T-helper 17 cell (primary cell): ENCODE measurements at places on chromosomes 7 and 10.

GRCh38 chr10:84135836-84136235 is 3.5 kb upstream of the GHITM start:
- no peak for DNase-seq

DNA sequence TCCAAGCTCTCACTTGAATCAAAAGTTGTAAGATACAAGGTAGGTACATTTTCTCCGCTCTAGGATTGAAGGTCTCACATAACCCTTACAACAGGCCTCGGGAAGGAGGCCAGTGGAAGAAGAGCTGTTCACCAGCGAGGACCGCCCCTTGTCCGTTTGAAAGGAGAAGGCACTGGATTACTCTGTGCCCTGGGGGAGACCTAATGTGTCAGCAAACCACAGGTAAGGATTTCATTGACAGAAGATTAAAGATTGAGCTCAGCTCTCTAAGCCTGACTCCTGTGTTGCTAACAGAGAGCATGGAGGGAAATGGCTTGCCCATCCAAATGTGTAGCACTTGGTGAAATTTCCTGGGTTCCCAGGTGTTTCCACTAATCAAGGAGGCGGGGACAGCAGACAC is 81.2 kb downstream of the SLC16A9 start:
- no peak for DNase-seq

- DNase-seq = no peak
Measured at GRCh38 chr10:34912771-34913170, 97.7 kb upstream of the PARD3 start.

DNA sequence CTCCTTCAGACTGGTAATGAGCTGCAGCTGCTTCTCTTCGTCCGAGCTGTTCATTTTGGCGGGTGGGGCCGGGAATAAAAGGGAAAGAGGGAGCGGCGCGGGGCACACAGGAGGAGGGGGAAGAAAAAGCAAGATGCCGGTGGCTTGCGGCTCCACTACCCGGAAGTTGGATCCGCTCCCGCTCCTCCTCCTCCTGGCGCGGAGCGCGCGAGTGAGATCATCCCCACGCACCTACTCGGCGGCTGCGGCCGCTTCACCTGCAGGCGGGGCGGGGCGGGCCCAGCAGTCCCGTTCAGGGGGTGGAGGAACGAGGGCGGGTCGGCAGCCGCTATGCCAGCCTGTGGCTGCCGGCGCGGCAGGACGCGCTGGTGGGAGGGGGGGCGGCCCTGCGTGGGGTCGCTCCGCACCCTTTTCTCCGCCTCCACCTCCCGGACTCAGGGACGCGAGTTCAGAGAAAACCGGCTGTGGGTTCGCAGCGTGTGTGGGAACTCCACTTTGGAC is at the start of gene SHTN1:
Gene SHTN1 (minus strand): TSS at position 162 of the 501 bp plus-strand sequence. CDS start 108 bp downstream, at position 54.
- DNase-seq = peak; percentile 10

DNA sequence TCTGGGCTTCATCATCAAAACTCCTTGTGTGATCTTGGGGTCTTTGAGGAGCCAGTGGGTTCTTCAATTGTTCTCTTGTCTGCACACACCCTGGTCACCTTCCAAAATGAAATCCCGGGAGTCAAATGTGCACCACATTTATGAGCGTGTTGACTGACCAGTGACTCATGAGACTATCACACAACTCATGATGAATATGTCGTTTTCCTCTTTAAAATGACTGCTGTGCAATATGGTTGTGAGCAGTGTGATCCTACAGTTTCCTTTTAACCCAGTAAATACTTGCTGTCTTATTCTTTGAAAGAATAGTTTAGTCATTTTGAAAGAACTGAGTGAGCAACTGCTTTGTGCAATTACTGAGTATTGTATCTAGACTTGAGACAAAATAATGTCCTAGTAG is 149.2 kb downstream of the DYNC1I1 start:
- no peak for DNase-seq

GRCh38 chr7:128891110-128891941 is 19.2 kb downstream of the KCP start:
- no peak for DNase-seq

- no peak for DNase-seq
Measured at GRCh38 chr10:35569111-35569707, 35.9 kb upstream of the GJD4 start.

- DNase-seq = no peak
Measured at GRCh38 chr10:126013489-126014281, 117.3 kb downstream of the FANK1 start.
